CD4-positive, alpha-beta T cell treated with Interleukin-4 for 1 hour (primary cell): ENCODE measurements at places on chromosomes 2 and 18.

DNA sequence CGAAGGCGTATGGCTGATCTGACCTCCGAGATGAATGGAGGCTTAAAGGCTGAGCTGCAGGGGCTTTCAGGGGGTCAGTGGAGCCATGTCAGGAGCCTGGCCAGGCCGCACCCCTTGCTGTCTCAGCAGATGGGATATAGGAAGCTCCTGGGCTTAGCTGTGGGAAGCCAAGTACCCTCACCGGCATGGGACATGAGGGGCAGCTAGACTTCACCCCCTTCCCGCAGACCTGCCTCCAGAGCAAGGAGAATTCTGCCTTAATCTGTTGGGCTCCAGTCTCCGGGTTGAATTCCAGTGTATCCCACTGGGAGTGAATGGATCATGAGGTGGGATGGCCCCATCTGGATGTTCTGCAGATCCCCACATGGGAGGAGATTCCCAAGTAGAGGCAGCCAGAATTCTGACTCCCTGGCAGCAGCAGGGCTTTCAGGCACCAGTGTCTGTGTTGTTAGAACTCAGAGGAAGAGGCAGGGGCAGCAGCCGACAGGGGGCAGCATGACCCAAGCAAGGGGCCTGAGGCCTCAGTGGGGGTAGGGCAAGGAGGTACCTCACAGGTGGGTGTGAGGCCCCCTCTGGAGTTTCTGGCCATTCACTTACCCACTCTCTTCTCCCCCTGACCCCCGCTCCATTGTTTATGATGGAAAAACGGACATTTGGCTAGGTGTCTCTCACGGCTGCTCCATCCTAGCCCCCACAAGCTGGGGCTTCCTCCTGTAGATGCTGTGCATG lies 19.1 kb downstream of the CAPG start:
- peak; percentile 72 for DNase-seq

GRCh38 chr2:209331291-209331844 lies 92.5 kb upstream of the MAP2 start:
- no peak for DNase-seq

DNA sequence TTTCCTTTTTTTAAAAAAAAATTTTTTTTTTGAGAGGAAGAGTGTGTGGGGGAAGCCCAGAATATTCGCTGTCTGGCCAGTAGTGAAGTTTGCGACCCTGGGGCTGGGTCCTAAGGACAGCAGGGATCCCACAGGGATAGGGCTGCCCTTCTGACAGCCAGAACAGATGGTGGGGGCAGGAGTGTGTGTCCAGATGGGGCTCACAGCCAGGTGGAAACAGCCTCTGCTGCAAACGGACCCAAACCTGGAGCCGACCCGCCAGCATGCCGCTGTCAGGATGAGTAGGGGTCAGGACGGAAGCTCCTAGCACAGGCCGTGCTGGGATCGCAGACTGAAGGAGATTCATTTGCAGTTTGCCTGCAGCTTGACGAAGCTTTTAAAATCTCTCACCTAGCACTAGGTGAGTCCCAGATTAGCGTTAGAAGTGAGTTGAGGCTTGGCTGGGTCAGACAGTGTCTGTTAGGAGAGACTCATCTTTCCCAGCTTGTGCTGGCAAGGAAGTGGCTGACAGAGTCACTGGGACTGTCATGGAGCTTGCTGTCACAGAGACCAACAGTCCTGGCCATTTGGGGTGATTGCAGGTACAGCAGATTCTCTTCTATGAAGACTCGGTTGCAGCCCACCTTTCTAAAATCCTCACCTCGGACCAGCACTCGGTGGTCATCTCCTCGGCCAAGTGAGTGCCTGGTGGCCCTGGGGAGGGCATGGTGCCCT lies 93.4 kb downstream of the DGKD start:
- DNase-seq: peak; percentile 6

- no peak for DNase-seq
Measured at GRCh38 chr18:24000613-24001490, 13.7 kb upstream of the TTC39C start.

DNA sequence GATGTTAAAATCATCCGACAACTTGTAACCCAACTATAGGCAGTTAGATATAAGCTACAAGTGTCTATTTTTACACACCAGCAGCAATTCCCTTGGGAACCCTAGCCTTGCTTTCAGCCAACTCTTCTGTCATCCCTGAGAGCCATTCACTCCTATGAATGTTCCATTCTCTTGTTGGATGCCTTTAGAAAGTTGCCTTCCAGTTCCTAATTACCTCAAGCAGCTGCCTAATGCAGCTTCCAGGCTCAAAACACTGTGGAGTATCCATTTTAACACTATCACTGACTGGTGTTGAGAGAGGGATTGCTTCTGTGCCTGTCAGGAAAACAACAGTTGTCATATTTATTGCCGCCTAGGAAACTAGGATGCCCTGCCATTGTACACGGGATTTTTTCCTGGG lies 402.0 kb upstream of the ACVR2A start:
- DNase-seq: no peak

DNA sequence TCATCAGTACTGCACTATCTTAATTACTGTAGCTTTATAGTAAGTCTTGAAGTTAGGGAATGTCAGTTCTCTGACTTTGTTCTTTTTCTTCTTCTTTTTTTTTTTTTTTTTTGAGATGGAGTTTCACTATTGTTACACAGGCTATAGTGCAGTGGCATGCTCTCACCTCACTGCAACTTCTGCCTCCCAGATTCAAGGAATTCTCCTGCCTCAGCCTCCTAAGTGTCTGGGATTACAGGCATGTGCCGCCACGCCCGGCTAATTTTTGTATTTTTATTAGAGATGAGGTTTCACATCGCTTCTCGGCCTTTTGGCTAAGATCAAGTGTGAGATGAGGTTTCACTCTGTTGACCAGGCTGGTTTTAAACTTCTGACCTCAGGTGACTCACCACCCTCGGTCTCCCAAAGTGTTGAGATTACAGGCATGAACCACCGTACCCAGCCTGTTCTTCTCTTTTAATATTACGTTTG lies 41.9 kb upstream of the TANC1 start:
- no peak for DNase-seq

GRCh38 chr2:31109633-31110192 lies 28.5 kb downstream of the GALNT14 start:
- DNase-seq: no peak

- DNase-seq: no peak
Measured at GRCh38 chr2:153819074-153819473, 52.6 kb upstream of the GALNT13 start.

DNA sequence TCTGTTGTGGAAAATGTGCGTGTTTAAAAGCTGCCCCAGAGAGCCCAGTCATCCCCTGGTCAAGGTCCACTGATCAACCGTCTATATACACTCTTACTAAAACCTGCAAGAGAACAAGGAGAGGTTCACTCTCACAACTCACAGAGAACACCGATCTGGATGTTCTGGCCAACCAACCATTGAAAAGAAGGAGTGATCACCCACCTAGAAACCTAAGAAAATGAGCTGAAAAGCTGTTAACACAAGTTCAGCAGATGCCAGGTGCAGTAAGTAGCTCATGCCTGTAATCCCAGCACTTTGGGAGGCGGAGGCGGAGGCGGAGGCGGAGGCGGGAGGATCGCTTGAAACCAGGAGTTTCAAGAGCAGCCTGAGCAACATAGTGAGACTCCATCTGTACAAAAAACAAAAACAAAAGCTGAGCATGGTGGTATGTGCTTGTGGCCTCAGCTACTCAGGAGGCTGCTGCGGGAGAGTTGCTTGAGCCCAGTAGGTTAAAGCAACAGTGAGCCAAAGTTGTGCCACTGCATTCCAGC lies 14.5 kb downstream of the ATG16L1 start:
- no peak for DNase-seq

GRCh38 chr2:220892018-220892634 lies 680.0 kb downstream of the EPHA4 start:
- DNase-seq: no peak

- no peak for DNase-seq
Measured at GRCh38 chr2:174516501-174517378, 29.9 kb upstream of the GPR155 start.

GRCh38 chr2:169702996-169703395 lies 8.7 kb downstream of the PHOSPHO2 start:
- DNase-seq: no peak

DNA sequence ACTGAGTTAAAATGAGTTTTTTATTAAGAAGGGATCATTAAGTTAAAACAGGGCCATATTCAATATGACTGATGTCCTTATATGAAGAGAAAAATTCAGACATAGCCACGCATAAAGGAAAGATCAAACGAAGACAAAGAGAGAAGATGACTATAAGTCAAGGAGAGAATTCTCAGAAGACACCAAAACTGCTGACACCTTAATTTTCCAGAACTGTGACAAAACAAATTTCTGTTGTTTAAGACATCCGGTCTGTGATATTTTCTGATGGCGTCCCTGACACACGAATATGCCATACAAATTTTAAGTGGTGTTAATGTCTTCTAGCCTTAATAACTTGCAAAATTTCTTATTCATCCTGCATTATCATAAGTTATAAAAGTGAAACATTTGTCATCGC lies 1325.2 kb upstream of the DDX18 start:
- no peak for DNase-seq

- no peak for DNase-seq
Measured at GRCh38 chr2:136297312-136297711, 179.4 kb upstream of the CXCR4 start.

DNA sequence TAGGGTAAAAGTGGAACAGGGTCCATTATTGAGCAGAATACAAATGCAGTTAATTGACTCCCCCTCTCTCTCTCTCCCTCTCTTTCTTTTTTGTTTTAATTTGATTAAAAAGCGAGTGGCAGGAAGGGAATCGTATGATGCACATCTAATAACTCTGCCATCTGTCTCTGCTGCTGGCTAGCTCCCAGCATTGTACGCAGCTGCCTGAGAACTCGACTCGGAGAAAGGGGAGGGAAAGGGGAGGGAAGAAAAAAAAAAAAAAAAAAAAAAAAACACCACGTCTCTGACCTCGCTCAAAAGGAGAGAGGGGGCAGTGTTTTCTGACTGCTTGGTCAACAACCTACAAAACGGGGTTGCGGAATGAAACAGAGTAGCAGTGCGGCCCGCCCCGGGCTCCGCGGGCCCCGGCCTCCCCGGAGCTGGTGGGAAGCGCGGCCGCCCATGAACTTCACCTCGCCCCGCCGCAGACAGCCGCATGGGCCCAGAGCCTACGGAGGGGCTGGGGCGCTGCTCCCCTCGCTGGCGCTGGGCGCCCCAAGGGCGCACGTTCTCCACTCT lies 265.7 kb downstream of the TCF4 start:
- no peak for DNase-seq

DNA sequence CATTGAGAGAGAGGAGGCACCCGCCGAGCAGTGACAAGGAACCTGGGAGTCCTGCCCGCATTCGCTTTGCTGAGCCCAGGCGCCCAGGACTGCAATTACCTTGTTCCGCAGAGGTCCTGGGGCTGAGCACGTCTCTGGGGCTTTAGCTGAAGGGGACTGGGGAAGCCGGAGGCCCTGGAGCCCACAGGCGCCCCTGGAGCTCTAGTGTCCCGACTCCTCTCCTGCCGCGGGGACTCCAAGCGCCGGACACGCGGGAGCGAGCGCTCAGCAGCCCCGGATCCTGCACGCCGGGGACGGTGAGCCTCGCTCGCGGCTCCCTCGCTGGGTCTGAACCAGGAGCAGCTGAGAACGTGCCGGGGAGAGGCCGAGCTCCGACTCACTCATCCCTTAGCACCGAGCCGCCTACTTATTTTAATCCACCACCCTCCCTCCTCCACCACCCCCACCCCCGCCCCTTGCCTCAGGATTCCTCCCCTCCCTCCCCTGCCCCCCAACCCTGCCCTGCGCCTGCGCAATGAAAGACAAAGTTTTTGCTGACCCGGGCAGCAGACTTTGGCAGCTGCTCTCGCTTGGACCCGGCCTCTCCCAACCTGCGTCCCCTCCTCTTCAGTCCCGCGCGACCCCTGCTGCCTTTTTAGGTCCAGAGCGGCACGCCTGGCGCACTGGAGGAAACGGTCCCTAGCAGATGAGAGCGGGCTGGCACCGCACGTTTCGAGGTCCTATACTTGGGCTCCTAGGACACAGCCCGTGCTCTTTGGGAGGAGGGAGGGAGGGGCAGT lies at the start of gene OSR1:
OSR1 (minus strand) TSS at position 382 of the 779 bp plus-strand sequence. CDS start 4,818 bp downstream, outside the sequence.
- DNase-seq: no peak

DNA sequence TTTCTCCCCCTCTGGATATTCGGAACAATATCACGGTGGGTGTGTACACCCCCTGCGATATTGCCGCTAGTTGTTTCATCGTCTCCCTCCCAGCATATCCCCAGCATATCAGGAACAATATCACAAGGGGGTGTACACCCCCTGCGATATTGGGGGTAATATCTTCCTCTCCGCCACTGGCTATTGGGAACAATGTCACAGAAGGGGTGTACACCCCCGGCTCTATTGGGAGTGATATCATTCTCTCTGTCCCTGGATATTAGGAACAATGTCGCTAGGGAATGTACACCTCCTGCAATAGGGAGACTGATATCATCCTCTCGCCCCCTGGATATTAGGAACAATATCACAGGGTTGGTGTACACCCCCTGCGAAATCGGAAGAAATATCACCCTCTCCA lies 1932.0 kb downstream of the SUCLG1 start:
- no peak for DNase-seq

- peak; percentile 58 for DNase-seq
Measured at GRCh38 chr2:131673400-131674173, 145.9 kb downstream of the CCDC74A start.

DNA sequence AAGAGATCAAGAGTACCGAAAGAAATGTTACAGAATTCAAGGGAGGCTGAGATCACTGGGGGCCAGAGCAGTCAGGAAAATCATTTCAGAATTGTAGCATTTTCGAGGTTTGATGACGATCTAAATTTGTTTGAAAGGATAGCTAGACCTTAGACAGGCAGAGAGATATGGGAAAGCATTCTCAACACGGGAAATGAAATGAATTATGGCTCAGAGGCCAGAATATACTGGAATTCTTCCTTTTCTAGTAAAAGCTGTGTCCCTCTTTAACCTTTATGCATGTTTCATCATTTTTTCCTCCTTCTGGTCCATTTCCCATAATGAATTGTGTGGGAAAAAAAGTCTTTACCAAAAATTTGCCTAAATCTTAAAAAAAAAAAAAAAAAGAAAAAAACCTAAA lies 78.8 kb downstream of the NABP1 start:
- DNase-seq: no peak

DNA sequence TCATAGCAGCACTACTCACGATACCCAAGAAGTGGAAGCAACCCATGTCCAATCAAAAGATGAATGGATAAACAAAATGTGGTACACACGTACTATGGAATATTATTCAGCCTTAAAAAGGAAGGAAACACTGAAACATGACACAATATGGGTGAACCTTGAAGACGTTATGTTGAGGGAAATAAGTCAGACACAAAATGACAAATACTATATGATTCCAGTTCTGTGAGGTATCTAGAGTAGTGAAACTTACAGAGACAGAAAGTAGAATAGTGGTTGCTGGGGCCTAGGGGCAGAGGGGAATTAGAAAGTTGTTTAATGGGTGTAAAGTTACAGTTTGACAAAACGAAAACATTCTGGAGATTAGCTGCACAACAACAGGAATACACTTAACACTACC lies 24.7 kb downstream of the TLK1 start:
- DNase-seq: no peak
